CD4-positive, alpha-beta T cell (primary cell): ENCODE measurements at places on chromosomes 11 and 22. TPM values are rescaled to one million over a fixed set of nuclear protein-coding genes. Genes with fewer than 3 reads are reported as not detected.

The MMP12 gene
- total RNA-seq, result not detected

The CCDC81 gene
- 0.27 TPM for total RNA-seq

DNA sequence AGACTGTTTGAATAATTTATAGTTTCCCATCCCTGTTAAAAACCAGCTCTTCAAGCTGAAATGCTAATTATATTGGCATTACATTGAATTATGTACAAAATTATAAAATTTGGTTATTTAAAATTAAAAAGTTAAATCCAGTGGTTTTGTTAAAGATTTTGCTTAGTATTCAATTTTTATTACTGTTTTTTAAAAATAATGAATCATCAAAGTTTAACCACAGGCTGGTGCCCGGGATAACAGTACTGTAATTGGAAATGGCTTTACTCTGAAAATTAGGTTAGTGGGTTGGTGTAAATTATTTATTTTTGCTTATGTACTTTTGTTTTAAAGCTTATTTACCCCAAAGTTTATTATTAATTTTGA is 45.4 kb upstream of the WEE1 start:
- no peak for DNase-seq

The MIAT gene
- 27.2 TPM for total RNA-seq

- DNase-seq, result no peak
These were observed 18.4 kb upstream of the CABP7 start for GRCh38 chr22:29701155-29701999.

GRCh38 chr22:47515384-47516125 is 753.1 kb downstream of the TBC1D22A start:
- DNase-seq, result no peak

- no peak for DNase-seq
These were observed 84.5 kb upstream of the CHRM4 start for GRCh38 chr11:46475926-46476545.

The TRIM66 gene
- 6.8 TPM for total RNA-seq

DNA sequence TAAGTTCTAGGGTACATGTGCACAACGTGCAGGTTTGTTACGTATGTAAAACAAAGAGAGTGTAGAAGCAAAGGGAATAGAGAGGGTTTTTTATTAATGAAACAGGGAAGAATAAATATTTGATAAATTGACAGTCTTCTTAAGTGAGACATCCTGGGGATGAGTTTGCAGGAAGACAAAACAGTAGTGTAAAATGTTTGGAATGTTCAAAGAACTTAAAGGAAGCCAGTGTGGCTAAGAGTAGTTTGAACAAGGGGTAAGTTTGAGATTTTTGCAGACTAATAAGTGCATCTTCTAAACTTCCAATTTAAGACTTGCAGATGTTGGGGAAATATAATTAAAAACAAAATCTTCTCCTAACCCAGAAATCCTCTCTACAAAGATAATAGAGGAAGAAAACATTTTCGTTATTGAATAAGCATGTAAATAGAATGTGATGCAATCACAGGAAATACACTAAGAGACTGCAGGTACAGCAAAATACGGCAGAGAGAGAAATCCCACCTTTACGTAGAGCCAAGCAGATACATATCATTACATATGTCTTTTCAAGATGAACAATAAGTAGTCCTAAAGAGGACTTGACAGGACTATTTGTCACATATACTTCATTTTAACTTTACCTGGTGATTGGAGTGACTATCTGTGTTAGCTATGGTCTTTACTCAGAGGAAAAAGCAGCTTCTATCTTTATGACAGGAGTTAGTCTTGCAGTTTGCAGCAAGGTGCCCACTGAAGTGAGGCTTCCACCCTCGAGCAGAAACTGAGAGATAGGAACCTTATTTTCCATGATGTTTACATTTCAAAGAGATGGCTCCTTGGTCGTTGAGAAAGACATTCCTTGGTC is 402.1 kb downstream of the CNTN5 start:
- no peak for DNase-seq

The GLYAT gene
- total RNA-seq, result not detected

The IGLL1 gene
- not detected for total RNA-seq

The RTN4RL2 gene
- 0.17 TPM for total RNA-seq

The KCNJ11 gene
- not detected for total RNA-seq

GRCh38 chr11:62444236-62444833 is 25.5 kb downstream of the SCGB1A1 start:
- DNase-seq, result peak; percentile 50

The DDIAS gene
- 0.59 TPM for total RNA-seq

GRCh38 chr22:37546437-37547250 is 13.6 kb upstream of the CDC42EP1 start:
- DNase-seq, result no peak

The CHRNA10 gene
- total RNA-seq, result 0.33 TPM

DNA sequence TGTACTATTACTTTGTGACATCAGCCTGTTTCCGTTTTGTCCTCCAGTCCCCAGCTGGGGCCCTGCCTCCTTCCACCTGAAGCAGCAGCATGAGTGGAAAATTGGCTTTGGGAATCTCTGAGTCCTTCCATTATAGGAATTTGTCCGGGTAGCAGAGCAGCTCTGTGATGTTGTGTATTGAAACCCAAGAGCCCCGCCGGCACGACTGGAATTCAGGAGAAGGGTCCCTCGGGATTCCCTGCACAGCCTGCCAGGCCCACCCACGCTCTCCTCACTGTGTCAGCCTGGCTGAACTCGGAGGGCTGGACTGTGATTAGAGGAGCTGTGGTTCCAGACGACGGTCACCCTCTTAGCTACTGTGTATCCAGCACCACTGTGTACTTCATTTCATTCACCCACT is 18.8 kb upstream of the TSPAN18 start:
- DNase-seq, result no peak

DNA sequence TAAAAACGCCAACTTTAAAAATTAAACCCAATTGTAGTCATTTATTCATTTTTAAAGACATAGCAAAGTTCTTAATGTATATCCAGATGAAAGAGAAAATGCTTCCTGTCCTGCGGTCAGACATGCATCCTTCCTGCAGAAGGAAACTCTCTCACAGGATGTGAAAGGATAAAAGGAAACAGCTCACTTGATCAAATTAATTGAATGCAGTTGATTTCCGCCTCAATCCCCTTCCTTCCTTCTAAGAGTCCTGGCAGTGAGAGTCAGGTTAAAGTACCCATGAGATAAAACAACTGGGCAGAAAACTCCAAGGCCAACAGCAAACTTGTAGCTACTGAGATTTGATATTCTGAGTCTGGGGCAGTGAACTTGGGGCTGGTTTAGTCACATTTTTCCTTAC is 38.5 kb downstream of the CWC15 start:
- no peak for DNase-seq

DNA sequence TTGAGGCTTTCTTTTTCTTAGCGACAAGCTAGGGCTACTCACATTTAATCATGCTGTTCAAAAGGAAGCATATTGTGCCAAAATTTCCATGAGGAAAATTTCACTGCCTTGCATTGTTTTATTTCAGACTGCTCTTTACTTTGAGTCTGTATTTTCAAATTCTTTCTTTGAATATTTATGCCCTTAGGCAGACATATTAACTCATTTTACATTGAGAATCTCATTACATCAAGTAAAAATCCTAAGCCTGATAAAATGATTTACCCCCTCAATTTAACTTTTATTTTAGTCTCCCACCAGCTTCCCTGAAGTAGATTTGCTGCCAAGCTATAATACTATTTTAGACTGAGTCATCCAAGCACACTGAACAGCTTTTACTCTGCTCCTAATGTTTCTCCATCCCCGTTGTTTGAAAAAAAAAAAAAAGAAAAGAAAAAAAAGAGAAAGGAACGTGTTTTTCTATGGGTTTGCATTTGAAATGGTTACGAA is 189.3 kb upstream of the MTMR2 start:
- no peak for DNase-seq

- DNase-seq, result peak; percentile 78
These were observed 15.6 kb upstream of the CYP2R1 start for GRCh38 chr11:14907411-14908213.

DNA sequence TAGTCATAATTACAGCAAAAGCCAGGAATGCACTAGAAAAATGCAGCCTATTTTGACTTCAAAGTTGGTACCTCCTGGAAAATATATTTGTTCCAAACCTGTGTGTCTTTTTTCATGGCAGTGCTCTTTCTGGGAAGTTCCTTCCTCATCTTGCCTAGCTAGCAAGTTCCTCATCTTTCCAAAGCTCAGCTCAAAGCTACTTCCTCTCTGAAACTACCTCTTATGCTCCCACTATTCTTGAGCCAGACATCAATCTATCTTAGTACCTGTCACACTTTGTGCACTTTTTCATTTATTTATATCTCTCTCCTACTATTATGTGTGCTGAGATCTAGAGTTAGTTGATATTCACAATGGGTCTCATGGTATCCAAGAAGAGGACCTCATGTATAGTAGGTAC is 191.6 kb upstream of the CCDC90B start:
- no peak for DNase-seq

DNA sequence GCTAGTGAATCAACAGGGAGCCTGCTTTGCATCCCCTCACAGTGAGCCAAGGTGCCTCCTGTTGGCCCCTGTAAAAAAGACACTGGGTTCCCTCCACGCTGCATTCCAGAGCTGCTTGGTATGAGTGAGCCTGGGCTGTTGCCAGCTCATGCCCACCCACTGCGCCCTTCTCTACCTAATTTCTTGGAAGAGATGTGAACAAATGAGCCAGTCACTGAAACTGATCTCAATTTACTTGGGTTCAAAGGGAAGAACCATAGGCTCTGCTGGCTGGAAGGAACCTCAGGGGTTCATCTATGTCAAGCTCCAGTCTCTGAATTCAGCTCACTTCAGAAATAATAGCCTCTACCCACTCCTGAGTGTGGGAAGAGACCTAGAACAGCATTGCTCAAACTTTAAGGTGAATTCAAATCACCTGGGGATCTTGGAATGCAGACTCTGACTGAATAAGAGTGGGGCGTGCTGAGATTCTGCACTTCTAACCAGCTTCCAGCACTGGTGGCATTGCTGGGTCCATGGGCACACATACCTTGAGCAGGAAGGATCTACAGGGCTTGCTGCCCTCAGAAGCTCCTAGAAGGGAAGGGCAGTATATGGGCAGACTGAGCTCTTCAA is 5.4 kb upstream of the TMPRSS4 start:
- DNase-seq, result no peak

The PATE4 gene
- not detected for total RNA-seq

GRCh38 chr22:39595622-39596172 is 25.1 kb downstream of the CACNA1I start:
- DNase-seq, result no peak

DNA sequence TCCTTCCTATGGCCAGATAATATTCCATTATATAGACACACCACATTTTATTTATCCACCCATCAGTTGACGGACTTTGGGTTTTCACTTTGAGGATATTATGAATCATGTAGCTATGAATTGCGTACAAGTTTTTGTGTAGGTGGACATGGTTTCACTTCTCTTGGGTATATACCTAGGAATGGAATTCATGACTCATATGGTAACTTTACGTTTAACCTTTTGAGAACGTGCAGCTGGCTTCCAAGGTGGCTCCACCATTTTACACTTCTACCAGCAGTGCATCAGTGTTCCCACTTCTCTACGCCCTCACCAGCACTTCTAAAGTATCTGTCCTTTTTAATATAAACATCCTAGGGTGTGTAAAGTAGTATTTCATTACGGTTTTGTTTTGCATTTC is 112.0 kb downstream of the PLEKHA7 start:
- DNase-seq, result no peak

DNA sequence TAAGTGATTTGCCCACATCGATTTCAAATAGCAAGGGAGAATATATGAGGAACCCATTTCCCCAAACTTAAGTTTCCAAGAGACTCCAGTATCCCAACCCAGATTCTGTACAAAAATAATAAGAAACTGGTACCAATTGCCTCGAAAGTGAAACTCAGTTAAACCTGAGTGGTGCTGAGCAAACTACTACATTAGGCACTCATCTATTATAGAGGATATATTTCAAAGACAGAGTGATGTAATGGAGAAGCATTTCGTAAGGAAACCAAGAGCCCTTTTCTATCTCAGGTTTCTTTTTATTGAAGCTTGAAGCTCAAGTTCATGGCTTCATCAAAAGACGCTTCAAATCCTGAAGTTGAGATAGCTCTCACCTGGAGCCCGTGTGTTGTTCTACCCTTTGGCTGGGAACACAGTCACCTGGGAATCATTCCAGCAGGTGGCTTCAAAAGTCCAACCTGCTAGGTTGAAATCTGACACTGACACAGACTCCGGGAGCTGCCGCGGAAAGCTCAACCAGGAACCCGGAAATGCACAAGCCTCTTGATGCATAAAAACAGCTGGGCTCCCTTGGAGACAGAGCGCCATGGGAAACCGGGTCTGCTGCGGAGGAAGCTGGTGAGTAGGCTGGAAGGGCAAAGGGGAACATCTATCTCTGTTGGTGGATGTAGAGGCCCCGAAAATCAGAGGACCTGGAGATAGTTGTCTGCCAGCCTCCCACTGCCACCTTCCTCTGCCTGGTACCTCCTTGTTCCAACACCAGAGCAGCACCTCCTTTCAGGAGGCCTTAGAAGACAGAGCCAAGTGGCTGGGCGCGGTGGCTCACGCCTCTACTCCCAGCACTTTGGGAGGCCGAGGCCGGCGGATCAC is at the start of gene C11orf52:
Gene C11orf52 (plus strand): TSS at position 524 of the 867 bp plus-strand sequence. CDS start 60 bp downstream, at position 584.
- no peak for DNase-seq
